ENCODE measurements at places on chromosomes 16 and 17.

- DNase-seq = no peak
Measured at GRCh38 chr16:89026121-89026612, 49.2 kb upstream of the CBFA2T3 start.

DNA sequence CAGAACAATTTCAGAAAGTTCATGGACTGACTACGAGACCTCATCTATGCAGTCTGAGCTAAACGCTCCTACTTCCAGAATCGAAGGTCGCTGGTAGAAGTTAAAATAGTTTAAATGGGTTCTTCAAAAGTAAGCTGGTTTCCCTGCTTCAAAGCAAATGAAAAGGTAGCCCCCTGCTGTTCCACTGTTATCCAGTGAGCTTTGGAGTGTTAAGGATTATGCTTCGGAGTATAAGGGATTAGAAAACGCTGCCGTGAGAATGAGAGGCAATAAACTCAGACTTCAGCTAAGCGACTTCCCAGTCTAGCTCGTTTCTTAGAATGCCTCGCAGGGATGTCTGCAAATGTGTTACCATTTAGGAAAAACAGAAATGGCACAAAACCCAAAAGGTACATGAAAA lies 12.4 kb downstream of the MLYCD start:
- DNase-seq = no peak

DNA sequence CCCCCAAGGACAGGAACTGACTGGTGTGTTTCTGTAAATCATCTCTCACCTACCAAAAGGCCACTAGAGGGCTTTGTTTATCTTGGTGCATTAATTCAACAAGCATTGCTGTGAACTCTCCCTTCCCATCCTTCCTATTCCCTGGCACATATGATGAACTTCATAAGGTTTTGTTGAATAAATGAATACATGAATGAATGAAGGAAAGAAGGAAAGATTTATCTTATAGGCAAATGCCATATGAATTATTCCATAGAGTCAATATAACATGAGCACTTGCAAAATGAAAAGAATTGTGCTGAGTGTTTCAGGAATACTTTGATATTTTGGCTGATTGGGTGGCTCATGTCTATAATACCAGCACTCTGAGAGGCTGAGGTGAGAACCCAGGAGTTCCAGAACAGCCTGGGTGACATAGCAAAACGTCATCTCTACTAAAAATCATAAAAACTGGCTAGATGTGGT lies 4.3 kb downstream of the SPDYE4 start:
- DNase-seq = no peak

DNA sequence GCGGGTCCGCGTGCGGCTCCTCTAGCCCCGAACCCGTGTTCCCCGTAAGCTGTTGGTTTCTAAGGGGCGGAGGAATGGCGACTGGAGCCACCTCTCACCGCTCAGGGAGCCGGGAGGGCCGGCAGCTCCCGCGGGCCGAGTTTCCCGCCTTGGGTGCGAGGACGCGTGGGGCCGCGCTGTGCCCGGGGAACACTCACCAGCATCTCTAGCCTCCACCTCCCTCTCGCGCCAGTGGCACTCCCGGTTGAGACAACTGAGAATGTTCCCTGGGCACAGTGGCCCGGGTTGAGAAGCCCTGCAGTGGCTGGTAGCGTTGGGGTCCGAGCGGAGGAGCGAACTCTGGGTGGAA lies 560 bp downstream of the TELO2 start:
- DNase-seq = no peak

DNA sequence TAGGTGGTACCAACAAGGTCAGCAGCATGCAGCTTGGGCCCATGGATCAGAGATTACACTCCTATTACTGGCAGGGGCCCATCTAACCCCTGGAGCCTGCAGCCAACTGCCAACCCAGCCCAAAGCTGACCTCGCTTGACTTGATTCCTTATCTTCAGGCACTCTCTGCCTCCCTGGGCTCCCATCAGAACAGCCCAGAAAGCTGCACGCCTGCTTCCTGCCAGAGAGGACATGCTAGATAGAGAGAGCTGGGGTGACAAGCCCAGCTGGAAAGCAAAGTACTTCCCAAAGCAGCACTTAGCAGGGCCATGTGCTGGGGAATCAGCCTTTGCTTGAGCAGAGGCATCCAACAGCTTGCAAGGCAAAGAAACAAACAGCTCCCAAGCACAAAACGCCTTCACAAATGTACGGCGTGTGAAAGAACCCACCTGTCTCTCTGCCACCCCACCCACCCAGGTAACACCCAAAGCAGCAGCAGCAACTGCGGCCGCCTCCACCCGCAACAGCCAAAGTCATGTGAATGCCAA lies 74.2 kb upstream of the NLK start:
- no peak for DNase-seq

DNA sequence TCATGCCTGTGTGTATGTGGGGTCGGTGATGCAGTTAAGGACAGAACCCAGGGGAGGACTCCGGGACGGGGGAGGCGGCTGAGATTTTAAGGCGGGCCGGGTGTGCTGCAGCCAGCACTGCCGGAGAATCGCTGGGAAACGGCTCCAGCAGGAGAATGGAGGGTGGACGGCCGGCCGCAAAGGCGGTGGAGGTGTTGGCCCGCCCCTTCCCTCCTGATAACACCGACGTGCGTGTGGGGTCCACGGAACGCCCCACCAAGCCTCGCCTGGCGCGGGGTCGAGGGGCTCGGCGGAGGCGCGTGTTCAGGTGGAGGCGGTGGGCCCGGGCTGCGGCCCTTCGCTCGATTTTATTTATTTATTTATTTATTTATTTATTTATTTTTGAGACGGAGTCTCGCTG lies 633 bp downstream of the ZNF843 start:
- DNase-seq = no peak

DNA sequence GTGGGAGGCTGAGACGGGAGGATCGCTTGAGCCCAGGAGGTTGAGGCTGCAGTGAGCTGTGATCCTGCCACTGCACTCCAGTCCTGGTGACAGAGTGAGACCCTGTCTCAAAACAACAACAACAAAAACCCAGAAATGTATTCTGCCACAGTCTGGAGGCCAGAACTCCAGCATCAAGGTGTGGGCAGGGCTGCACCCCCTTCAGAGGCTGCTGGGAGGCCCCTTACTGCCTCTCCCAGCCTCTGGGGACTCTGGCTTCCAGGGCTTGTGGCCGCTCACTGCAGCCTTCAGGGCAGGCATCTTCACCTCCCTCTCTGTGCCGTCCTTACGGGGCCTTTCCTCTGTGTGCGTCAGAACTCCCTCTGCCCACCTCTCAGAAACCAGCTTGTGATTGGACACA lies 209.4 kb upstream of the GSE1 start:
- no peak for DNase-seq

GRCh38 chr16:12502676-12503075 lies 301.0 kb downstream of the CPPED1 start:
- no peak for DNase-seq

DNA sequence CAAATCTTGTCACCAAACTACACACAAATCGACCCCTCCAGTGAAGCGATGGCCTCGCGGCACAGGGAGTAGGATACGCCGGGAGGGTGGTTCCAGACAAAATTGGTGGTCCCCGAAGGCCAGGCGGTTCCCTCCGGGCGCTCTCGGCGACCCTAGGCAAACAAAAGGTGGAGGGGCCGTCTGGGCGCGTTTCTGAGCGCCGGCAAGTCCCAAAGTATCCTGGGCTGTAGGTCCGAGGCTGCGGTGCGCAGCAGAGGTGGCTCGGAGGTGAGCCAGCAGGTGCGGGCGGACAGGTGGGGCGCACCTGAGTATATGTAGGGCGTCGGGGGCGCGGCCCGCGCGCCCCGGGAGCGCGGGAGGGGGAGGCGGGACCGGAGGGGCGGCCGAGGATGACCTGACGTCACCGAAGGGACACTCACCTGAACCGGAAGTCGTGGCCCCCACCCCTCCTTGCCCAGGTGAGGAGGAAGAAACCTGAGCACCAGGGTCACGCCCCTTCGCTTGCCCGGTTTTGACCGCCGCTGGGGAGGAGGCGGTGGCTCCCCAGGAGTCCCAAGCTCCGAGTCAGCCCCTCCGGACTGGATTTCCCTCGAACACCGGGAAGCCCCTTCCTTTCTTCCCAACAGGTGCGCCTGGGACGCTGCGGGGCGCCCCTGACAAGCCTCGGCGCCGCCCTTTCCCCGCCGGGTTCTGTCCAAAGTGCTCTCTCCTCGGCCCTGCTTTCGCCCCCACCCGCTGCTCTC lies at the start of gene CLDN7:
Gene CLDN7, minus strand, starts transcription at position 287 of the 743 bp plus-strand sequence. CDS start 435 bp downstream, outside the sequence.
- no peak for DNase-seq

DNA sequence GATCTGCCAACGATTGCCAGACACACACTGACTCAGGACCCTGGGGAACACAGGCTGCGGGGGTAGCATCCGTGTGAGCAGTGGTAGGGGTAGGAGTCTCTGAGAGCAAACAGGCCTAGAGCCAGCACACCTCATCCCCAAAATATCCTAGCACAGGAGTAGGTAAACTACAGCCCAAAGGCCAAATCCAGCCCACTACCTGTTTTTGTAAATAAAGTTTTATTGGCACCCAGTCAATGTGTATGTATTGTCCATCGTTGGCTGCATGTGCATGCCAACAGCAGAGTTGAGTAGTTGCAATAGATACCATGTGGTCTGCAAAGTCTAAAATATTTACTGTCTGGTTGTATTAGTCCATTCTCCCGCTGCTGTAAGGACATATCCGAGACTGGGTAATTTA lies 55.5 kb upstream of the GPRC5B start:
- no peak for DNase-seq

GRCh38 chr17:67974185-67974584 lies 22.1 kb downstream of the C17orf58 start:
- no peak for DNase-seq

DNA sequence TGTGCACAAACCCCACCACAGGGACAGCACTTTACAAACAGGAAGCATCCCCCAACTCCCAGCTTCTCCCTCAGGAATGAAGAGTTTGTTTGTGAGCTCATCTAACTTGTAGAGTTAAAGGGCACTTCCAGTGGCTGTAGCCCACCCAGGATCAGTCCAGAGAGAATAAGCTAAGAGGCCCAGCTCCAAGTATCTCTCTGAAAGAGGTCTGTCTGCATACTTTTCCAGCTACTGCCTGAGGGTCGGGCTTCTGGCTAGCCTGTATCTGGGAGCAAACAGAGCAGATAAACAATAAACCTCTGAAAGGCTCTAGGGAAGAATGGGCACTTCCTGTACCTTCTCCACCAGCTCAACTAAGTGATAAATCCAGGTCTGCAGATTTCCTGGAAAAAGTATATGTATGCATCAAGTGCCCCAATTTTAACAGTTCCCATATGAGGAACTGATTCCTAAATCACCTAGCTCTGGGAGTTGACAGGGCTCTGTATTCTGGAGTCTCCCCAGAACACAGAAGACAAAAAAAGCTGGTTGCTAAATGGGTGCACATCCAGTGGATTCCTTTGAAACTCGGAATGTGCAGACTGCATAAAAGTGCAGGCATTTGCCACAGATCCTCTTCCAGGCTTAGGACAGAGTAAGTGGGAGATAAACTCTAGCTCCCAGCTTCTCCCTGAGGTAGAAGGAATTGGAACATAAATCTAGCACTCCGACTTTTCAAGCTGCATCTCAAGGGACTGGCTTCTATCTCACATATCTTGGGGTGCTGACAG lies 37.1 kb upstream of the MYLK3 start:
- no peak for DNase-seq

GRCh38 chr16:55810451-55810961 lies 22.4 kb downstream of the CES1 start:
- no peak for DNase-seq

DNA sequence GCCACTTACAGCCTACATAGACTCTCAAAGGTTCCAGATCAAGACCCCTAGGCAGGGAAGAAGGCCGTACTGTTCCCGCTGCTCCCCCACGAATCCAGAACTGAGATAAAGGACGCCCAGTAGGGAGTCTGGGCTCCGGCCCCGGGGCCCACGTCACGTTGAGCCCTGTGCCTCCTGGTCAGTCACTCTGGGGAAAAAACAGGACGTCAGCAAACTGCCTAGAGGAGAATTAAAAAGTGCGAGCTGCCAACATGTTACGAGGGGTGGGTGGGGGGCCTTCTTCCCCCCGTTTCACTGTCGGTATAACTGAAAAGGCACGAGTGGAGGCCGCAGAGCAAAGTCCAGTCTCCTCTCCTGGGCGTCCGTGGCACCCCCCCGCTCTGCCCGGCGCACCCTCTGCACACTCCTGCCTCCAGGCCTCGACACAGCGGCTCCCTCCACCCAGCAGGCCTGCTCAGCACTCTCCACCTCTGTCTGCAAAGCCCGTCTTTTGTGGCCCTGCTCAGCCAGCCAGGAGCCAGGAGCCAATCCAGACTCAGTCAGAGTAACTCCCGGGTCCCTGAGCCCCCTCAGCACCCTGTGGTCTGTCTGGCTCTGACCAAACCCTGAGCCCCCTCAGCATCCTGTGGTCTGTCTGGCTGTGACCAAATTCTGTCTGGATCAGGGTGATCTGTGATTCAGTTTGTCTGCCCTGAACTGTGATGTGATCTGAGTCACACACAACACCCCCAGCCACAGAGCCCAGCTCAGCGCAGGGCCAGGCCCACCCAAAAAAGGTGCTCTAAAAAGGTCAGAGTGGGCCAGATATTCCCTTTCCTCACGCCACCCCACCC lies 6.2 kb downstream of the ITGAE start:
- DNase-seq = no peak

DNA sequence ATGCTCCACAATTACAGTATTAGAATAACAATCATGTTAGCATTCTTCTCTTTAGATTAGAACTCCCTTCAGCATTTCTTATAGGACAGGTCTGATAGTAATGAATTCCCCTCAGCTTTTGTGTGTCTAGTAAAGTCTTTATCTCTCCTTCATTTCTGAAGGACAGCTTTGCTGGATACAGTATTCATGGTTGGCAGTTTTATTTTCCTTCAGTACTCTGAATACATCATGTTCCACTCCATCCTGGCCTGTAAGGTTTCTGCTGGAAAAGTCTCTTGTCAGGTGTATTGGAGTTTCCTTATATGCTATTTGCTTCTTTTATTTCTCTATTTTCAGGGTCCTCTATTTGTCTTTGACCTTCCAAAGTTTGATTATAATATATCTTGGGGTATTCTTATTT lies 4.0 kb upstream of the ABCA10 start:
- no peak for DNase-seq

DNA sequence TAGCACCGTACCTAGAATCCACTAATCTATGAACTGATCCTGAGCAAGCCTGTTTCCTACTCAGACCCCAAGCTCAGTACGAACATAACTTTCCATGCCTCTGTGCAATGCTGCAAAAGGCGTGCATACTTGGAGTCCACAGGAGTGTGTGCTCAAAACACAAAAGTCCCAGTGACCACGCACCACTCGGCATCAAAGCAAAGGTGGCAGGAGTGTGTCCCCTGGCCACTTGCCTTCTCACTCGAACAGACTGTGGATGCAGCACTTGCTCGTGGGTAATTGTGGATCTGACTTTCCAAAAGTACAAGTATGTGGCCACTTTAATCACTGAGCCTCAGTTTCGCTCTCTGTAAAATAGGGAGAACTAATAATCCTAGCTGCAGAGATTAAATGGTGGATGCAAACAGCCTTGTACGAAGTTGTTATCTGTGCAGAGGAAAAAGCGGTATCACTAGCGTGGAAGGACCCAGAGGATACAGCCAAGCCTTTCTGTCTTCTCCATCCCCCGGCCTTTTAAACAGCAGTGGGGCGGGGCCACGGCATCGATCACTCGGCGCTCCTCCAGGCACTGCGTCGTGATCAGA lies 311 bp upstream of the KDM8 start:
- DNase-seq = peak; percentile 83

DNA sequence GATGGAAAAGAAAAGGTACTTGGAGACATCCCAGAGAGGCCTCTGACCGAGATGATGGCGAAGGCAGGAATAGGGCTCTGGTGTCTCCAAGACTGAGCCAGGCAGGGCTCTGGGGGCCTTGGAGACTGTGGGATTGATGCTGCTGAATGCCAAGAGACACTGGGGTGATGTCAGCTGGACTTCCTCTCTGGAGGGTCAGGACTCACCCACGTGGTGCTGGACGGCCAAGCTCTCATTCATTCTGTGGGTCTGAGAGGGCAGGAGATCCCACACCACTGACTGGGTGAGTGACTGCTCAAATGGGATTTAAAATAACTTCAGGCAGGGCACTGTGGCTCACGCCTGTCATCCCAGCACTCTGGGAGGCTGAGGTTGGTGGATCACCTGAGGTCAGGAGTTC lies 64.8 kb downstream of the NT5M start:
- no peak for DNase-seq

Data from germinal center (tissue), 1 donor.